Spinal cord (tissue), 10 donors: ENCODE measurements at places on chromosomes 1 and 21. TPM values are rescaled to one million over a fixed set of nuclear protein-coding genes. Genes with fewer than 3 reads are reported as not detected.

Gene CELA2A
- polyA plus RNA-seq: not detected

Gene IRF6
- polyA plus RNA-seq: 1.2 TPM

Gene SLC22A15
- polyA plus RNA-seq: 28.5 TPM

Gene TFF2
- polyA plus RNA-seq: not detected

Gene RNU1-1
- not detected for polyA plus RNA-seq

Gene UBXN10
- 3.9 TPM for polyA plus RNA-seq
